ENCODE measurements at places on chromosomes 13 and 19. TPM values are rescaled to one million over a fixed set of nuclear protein-coding genes. Genes with fewer than 3 reads are reported as not detected.

- H3K27me3 ChIP-seq = no peaks in the 10 kb centered on the region
- peaks cover 22% of the 10 kb centered on the region for H3K4me1 ChIP-seq
- no peak overlapping the region for H3K4me3 ChIP-seq
- no peaks in the 10 kb centered on the region for H3K36me3 ChIP-seq
These were observed 79.4 kb upstream of the MCF2L start for GRCh38 chr13:112889351-112890290.

- no peak overlapping the region for H3K27ac ChIP-seq
- H3K4me3 ChIP-seq = no peak overlapping the region
- H3K27me3 ChIP-seq = no peaks in the 10 kb centered on the region
- H3K36me3 ChIP-seq = peaks cover 70% of the 10 kb centered on the region
These were observed 26.4 kb downstream of the ELAVL1 start for GRCh38 chr19:7979011-7979410.

DNA sequence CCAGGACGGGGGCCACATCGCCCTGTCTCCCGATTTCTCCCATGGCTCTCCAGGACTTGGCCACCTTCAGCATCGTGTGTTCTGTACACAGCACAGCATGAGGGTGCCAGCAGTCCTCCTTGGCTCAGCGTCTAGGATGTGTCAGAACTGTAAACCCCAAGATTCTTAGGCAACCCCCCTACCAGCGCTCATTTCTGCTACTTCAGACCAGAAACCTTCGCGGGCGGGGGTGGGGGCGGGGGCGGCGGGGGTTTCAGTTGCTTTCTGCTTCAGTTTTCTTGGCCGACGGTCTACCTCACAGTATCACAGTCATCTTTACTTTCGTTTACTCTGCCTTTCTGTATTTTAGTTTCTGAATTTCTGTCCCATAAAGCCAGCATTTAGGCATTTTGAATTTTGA lies 82.4 kb downstream of the GGACT start:
- no peak overlapping the region for H3K4me3 ChIP-seq
- no peaks in the 10 kb centered on the region for H3K36me3 ChIP-seq
- H3K27ac ChIP-seq = no peak overlapping the region

SPC24 gene
- total RNA-seq = 5.4 TPM

- no peak overlapping the region for H3K4me3 ChIP-seq
- no peaks in the 10 kb centered on the region for H3K36me3 ChIP-seq
- no peak for DNase-seq
- H3K27me3 ChIP-seq = no peaks in the 10 kb centered on the region
These were observed 994 bp downstream of the CCDC194 start for GRCh38 chr19:17393002-17393401.

DNA sequence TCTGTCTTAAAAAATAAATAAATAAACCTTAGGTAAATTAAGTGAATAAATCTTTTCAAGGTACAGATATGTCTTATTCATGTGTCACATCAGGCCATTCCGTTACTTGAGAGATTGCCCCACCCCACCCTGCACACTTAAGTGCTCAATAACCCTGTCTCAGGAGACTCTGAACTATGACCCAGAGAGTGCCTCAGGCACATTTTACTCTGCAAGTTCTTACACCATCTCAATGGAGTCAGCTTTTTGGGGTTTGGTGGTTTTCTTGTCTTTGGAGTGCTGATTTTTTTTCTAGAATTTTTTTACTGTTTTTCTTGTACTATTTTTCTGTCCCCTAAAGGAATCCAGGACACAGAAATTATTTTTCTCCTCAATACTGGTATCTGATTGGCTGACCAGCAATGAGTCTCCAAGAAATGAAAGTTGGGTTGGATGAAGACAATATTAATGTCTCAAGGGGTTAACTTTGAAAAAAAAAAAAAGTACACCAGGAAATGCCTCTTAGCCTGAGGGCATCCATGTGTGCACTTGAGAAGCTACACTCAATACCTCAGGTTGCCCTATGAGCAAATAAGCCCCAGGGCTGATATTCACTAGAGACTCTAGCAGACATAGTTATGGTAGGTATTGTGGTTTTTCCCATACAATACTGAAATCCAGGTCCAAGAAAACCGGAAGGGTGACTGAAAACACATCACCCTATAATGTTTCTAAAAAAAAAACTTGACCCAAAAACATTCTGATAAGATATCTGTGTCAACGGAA lies 114.6 kb upstream of the ZNF91 start:
- DNase-seq = no peak
- no peaks in the 10 kb centered on the region for H3K36me3 ChIP-seq
- H3K27me3 ChIP-seq = no peaks in the 10 kb centered on the region
- H3K4me1 ChIP-seq = no peaks in the 10 kb centered on the region
- no peak overlapping the region for H3K4me3 ChIP-seq

GRCh38 chr13:77415253-77416071 lies 88.6 kb upstream of the MYCBP2 start:
- no peaks in the 10 kb centered on the region for H3K27me3 ChIP-seq
- H3K27ac ChIP-seq = no peak overlapping the region
- no peaks in the 10 kb centered on the region for H3K4me1 ChIP-seq

GRCh38 chr19:24057144-24057543 lies 29.8 kb upstream of the ZNF254 start:
- no peak for DNase-seq
- H3K4me3 ChIP-seq = no peak overlapping the region
- H3K36me3 ChIP-seq = peaks cover 77% of the 10 kb centered on the region

GRCh38 chr13:104111031-104111430 lies 1044.8 kb upstream of the SLC10A2 start:
- no peak overlapping the region for H3K27ac ChIP-seq
- H3K36me3 ChIP-seq = no peaks in the 10 kb centered on the region
- H3K4me3 ChIP-seq = no peak overlapping the region
- no peaks in the 10 kb centered on the region for H3K4me1 ChIP-seq

SOX1 gene
- under 0.01 TPM for total RNA-seq

DNA sequence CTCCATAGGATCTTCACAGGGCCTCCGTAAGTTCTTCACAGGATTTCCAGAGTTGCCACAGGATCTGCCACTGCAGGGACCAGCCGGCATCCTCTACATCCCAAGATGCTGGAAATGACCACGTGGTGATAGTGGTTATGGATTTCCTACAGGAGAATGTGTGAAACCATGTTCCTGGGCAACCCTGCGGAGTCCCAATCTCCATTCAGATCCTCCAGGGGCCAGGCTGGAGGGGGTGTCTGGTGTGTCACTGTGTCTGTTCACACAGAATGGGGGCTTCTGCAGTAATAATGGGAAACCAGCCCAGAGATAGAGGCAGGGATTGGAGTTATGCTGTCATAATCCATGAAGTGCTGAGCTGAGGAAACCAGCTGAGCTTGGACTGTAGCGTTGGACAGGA lies 8.6 kb downstream of the LILRA6 start:
- no peak overlapping the region for H3K4me3 ChIP-seq
- no peaks in the 10 kb centered on the region for H3K27me3 ChIP-seq
- H3K4me1 ChIP-seq = peaks cover 9% of the 10 kb centered on the region
- no peak for DNase-seq
- no peak overlapping the region for H3K27ac ChIP-seq

SHC2 gene
- 23.0 TPM for total RNA-seq

- H3K36me3 ChIP-seq = no peaks in the 10 kb centered on the region
- H3K4me3 ChIP-seq = no peak overlapping the region
- no peak for DNase-seq
These were observed 84.2 kb downstream of the LRCH1 start for GRCh38 chr13:46637213-46637612.

CABP5 gene
- total RNA-seq = not detected

GRCh38 chr13:40492511-40492910 lies 173.9 kb downstream of the FOXO1 start:
- H3K27me3 ChIP-seq = no peaks in the 10 kb centered on the region
- H3K36me3 ChIP-seq = no peaks in the 10 kb centered on the region
- H3K4me3 ChIP-seq = no peak overlapping the region
- H3K27ac ChIP-seq = no peak overlapping the region
- H3K4me1 ChIP-seq = peaks cover 15% of the 10 kb centered on the region

DNA sequence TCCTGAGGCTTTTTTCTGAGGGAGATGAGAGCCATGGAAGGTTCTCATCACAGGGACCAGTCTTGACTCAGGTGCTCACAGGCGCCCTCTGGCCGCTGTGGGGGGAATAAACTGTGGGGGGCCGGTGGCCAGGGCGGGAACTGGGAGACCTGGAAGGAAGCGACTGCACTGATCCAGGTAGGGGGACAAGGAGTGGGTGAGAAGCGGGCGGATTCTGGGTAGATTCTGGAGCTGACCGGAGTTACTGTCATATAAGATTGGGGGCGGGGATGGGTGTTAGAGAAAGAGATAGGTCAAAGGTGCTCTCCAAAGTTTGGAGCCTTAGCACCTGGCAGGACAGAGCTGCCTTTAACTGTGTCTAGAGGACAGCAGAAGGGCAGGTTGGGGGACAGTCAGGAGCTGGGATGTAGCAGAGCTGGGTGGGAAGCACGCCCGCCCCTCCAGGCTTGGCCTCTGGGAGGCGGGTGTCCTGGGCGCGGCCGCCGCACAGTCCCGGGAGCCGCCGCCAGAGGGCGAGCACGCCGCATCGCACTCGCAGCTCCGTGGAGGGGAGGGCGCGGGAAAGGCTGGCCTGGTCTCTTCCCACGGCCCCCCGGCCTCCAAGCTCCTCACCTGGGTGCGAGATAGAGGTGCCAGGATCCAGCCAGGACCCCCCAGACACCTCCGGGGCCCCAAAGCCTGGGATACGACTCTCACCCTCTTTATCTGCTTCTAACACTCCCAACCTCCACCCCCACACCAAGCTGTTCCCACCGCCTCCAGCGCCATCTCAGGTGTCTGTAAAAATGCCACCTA lies 4.2 kb upstream of the DAND5 start:
- H3K36me3 ChIP-seq = no peaks in the 10 kb centered on the region
- peak overlapping the region; percentile 77 for H3K27ac ChIP-seq
- no peak for DNase-seq
- H3K4me3 ChIP-seq = peak overlapping the region; percentile 59
- peaks cover 21% of the 10 kb centered on the region for H3K4me1 ChIP-seq

Data from esophagus muscularis mucosa (tissue), 4 donors.